Activated T-cell treated with anti-CD3 and anti-CD28 coated beads for 4 hours (primary cell): ENCODE measurements at places on chromosomes 16 and 17.

DNA sequence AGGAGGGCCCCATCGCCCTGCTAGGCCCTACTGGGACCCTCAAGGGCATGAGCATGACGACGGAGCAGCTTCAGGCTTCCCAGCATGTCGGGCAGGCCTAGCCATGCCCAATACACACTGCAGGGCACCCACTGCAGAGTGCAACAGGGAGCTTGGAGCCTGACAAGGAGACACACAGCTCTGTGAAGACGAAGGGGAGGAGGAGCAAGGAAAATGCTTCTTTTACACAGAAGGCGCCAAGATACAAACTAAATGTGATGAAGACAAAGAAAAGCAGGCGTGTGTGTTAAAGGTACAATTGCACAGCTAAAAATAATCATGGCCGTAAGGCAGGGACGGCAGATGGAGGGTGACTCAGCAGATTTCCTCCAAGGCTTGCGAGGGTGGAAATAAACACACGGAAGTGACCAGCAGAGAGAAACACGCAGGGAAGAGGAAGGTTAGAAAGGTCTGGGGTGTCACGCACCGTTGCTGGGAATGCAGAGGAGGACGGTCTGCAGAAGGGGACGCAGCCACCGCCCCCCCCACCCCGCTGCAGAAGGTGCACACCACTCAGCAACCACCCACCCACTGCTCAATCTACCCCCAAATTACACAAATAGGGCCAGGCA lies 108.5 kb downstream of the ZNF778 start:
- no peak for DNase-seq

GRCh38 chr17:57420734-57421717 lies 164.7 kb downstream of the MSI2 start:
- DNase-seq, result no peak

GRCh38 chr16:28010671-28011070 lies 52.8 kb downstream of the GSG1L start:
- no peak for DNase-seq

GRCh38 chr17:65678546-65678945 lies 117.1 kb upstream of the AXIN2 start:
- DNase-seq, result no peak

DNA sequence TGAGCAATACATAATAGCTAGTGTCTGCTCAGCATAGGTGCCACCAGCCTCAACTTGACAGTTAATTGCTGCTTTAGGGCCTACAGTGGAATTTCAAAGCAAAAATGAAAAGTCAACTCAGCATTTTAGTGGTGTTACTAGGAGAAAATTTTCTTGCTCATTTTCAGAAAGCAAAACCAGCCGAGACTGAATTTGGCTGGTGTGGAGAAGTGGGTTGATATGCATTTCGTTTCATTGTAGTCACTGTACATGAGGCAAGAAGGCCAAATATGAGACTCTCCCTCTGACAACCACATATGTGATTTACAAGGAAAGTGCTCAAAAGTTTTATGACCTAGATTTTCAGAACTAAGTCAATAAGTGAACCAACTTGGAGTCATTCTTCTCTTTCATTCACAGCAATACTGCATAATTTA lies 54.0 kb downstream of the DUSP14 start:
- DNase-seq, result no peak
